ENCODE measurements at places on chromosomes 1 and 21.

DNA sequence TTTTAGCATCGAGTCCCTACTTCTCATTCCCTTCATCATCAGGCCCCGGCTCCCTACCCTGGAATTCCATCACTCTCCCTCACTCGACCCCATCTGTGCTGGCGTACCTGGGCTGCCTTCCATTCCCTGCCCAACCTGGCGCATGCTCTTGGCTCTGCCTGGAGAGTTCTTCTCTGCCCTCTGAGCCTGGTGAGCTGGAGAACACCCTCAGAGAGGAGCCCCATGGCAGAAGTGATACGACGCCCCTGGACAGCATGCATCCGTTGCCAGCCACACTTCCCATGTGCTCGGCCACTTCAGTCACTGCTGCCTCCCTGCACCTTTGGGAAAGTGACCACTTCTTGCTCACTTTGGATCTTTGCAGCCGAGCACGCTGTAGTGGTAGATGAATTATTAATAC, 30.1 kb downstream of the OLFML2B start:
- H3K27me3 ChIP-seq: no peaks in the 10 kb centered on the region
- no peaks in the 10 kb centered on the region for H3K36me3 ChIP-seq
- DNase-seq: no peak
- H3K27ac ChIP-seq: peak overlapping the region; percentile 40
- H3K4me3 ChIP-seq: no peak overlapping the region
- H3K4me1 ChIP-seq: peaks cover 14% of the 10 kb centered on the region

- DNase-seq: no peak
- H3K27me3 ChIP-seq: no peaks in the 10 kb centered on the region
- H3K27ac ChIP-seq: no peak overlapping the region
- no peaks in the 10 kb centered on the region for H3K36me3 ChIP-seq
Measured at GRCh38 chr21:28496517-28496916, 496.2 kb downstream of the LTN1 start.

DNA sequence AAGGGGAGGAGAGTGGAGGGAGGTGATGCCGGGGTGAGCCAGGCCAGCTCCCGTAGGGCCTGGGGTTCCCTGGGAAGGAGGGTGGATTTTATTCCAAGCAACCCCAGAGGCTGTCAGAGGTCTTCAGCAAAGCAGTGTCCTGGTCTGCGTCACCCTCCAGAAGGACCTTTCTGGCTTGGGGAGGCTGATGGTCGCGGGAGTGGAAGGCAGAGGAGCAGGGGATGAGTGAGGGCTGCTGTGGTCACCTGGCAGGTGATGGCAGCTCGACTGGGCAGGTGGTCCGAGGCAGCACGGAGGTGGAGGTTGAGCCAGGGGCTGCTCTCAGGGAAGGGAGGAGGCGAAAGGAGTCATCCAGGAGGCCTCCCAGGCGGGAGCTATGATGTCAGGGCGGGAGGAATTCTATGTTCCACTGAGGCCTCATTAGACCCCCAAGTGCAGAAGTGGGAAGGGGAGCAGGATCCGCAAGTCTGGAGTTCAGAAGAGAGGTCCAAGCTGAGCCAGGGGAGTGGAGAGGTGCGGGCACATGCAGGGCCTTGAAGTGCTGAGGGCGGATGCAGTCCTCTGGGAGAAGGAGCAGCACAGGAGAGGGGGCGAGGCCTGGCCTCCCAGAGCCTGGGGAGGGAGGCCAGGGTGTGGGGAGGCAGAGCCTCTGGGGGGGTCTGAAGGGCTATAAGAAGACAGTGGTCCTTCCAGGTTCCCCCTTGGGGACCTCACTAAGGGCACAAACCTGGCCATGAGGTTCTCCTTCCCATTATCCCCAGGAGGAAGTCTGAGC, 33.3 kb downstream of the BMP8A start:
- peaks cover 3% of the 10 kb centered on the region for H3K36me3 ChIP-seq
- no peaks in the 10 kb centered on the region for H3K4me1 ChIP-seq
- no peak for DNase-seq
- no peak overlapping the region for H3K4me3 ChIP-seq
- no peak overlapping the region for H3K27ac ChIP-seq

DNA sequence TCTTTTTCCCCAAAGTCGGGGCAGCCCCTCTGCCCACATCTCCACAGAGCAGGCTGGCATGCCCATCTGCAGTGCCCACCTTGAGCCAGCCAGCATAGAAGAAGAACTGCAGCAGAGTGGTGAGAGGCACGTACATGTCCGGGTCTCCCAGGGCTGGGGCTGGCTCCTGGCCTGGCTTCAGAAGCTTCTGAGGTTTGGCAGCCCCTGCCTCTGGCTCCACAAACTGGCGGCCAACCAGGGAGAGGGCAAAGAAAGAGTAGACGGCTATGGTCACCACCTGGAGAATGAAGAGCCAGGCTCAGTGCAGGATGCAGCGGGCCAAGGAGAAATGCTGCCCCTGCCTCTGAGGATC, 3.0 kb downstream of the BEST4 start:
- H3K27ac ChIP-seq: no peak overlapping the region
- H3K36me3 ChIP-seq: peaks cover 9% of the 10 kb centered on the region
- H3K4me1 ChIP-seq: peaks cover 33% of the 10 kb centered on the region

DNA sequence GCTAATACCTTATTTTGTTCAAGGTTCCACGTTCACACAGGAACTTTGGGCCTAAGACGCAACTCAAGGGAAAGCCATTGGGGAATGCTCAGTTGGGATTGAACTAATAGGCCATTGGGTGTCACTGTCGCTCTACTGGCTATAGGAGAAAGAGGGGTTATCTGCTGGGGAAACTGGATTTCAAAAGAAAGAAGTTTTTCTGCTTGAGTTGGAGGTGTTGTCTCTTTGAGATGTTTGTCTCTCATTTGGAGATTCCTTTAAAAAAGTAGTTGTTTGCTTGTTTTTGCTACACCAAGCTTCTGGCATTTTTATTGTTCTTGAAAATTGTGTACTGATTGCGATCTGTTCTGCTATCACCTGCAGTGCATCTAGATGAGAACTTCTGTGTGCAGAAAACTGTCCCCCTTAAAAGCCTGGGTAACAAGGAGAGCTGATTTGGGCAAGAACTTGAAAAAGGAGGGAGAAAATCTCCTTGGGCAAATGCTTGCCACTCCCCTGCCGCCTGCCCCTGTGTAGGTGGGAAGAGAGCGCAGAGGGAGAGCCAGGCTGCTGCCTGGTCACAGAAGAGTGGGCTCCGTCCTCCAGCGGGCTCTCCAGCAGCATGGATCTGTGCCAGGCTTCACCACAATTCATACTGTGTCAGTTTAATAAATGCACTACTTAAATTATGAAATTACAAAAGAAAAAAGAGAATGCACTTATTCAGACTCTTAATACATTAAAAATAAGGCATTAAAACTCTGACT, 39.9 kb downstream of the PEX14 start:
- no peaks in the 10 kb centered on the region for H3K36me3 ChIP-seq
- no peak overlapping the region for H3K4me3 ChIP-seq
- no peaks in the 10 kb centered on the region for H3K27me3 ChIP-seq

GRCh38 chr1:84996846-84997666, at the start of gene MCOLN2:
Gene MCOLN2 (minus strand): TSS chr1:84997113. CDS start chr1:84996872, 241 bp downstream.
- peaks cover 25% of the 10 kb centered on the region for H3K4me1 ChIP-seq
- peak within 1 kb of the TSS; percentile 16 for H3K27ac ChIP-seq
- no peak for DNase-seq
- H3K27me3 ChIP-seq: no peaks in the 10 kb centered on the region
- H3K4me3 ChIP-seq: peak within 1 kb of the TSS; percentile 73
- no peaks in the 10 kb centered on the region for H3K36me3 ChIP-seq
